ENCODE measurements at places on chromosomes 2 and 18.

DNA sequence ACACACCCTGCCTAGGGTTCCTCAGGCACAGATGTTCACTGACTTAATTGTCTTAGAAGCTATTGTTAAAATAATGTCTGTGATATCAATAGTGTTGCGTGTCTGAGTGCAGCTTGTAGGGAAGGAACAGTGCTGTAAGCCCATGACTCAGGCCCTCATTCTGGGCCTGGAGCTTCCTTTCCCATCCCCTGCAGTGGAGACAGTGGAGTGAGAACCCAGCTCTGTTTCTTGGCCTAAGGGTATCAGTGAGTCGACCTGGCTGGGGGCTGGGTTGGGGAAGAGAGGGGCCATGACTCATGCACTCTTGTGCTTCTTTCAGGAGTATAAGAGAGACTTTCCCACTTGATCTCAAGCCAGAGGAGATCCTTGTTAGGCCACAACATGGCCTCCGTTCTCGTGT lies 106.8 kb downstream of the HRH4 start:
- H3K27ac ChIP-seq, result no peak overlapping the region
- no peaks in the 10 kb centered on the region for H3K4me1 ChIP-seq
- H3K4me3 ChIP-seq, result no peak overlapping the region
- no peak for ATAC-seq
- H3K36me3 ChIP-seq, result no peaks in the 10 kb centered on the region

DNA sequence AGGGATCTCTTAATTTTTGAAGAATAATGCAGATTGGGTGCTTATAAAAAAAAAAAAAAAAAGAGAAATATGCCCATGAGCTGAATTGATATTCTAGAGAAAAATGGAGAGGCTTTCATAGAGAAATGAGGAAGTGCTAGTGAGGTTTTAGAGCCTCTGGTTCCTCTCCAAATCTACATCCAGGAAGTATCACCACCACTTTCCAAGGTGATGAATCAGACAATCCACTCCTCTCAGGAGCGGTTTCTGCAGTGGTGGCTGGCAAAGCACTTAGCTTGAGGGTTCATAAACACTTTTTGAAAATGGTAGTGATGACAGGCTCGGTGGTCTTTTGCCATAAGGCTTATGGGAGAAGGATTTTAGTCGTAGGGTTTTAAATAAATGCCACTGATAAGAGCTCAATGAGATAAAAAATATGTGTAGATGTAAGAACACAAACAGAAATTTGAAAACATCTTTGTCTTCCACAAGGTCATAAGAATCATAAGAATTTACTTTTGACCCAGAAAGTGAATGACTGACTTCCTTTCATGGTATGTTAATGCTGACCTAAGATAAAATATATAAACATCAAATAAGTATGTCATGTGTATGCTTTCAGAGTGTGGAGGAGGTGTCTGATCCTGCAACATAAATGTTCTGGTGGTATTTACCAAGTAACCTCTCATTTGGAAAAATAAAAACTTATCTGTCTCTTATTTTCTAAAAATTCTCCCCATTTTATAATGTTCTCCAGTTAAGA lies 42.1 kb upstream of the DSG1 start:
- no peak for ATAC-seq
- no peak overlapping the region for H3K27ac ChIP-seq
- no peaks in the 10 kb centered on the region for H3K4me1 ChIP-seq
- H3K27me3 ChIP-seq, result no peaks in the 10 kb centered on the region
- H3K4me3 ChIP-seq, result no peak overlapping the region

DNA sequence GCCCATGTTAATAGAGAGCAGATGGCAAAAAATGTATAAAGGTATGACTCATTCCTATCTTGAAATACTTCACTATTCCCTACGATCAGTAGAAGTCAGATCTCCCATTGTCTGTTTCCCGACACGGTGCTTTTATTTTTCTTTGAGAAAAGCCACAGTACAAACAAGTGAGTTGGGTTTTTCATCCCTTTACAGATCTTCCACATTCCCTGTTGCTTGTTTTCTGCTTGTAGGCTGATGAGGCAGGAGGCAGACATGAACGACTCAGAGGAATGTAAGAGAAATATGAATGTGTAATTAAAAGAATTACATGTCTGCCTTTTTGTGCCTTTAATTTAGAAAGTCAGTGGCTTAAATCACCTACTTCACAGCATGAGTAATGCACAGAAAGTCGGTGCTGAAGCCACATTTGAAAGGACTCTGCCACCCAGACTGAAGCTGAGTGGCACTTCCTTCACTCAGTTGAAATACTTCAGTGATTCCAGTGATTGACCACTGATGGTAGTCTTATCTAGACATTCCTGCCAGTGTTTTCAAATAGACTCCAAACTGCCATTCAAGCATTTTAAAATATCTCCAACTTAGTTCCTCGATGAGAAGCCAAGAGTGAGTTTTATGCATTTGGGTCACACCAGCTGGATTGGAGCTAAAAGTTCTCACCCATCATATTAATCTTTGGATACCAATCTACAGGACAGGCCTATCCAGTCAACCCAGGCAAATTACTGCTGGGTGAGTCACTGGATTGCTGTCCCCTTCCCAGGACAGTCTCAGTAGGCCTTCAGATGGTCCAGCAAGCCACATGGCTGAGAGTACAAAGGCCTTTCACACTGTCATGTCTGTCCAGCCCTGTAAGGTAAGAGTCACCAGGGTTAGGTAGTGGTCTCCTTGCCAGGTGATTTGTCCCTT lies 79.0 kb downstream of the COLEC12 start:
- H3K4me3 ChIP-seq, result no peak overlapping the region
- no peaks in the 10 kb centered on the region for H3K4me1 ChIP-seq
- no peaks in the 10 kb centered on the region for H3K27me3 ChIP-seq
- no peak for ATAC-seq

DNA sequence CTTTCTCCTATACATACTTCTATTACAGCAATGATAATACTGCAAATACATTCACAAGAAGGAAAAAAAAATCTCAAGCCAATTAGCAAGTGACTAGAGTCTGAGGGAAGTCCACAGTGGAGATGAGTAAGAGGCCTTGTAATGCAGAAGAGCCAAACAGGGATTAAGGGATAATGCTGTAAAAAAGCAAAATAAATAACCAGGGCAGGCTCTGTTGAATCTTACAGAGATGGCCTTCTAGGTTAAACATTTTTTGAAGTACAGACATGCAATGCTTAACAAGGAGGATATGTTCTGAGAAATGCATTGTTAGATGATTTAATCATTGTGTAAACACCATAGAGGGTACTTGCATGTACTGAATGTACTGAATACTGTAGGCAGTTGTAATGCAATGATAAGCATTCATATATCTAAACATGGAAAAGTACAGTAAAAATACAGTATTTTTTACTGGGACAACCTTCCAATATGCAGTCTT lies 122.1 kb upstream of the RMDN2 start:
- H3K4me1 ChIP-seq, result peaks cover 10% of the 10 kb centered on the region
- H3K36me3 ChIP-seq, result no peaks in the 10 kb centered on the region
- no peak for ATAC-seq
- no peak overlapping the region for H3K4me3 ChIP-seq
- no peak overlapping the region for H3K27ac ChIP-seq
